ENCODE measurements at places on chromosomes 7 and 10. TPM values are rescaled to one million over a fixed set of nuclear protein-coding genes. Genes with fewer than 3 reads are reported as not detected.

The C10orf95 gene
- polyA plus RNA-seq, result 0.67 TPM

The GALNT11 gene
- 86.2 TPM for polyA plus RNA-seq

The MOGAT3 gene
- not detected for polyA plus RNA-seq

The GRM3 gene
- polyA plus RNA-seq, result not detected

The MBL2 gene
- polyA plus RNA-seq, result not detected

The TMEM236 gene
- not detected for polyA plus RNA-seq

The GALNT17 gene
- polyA plus RNA-seq, result not detected

The ACTA2 gene
- 6.9 TPM for polyA plus RNA-seq

GRCh38 chr7:93575555-93576399, 1.3 kb upstream of the CALCR start:
- DNase-seq, result no peak

DNA sequence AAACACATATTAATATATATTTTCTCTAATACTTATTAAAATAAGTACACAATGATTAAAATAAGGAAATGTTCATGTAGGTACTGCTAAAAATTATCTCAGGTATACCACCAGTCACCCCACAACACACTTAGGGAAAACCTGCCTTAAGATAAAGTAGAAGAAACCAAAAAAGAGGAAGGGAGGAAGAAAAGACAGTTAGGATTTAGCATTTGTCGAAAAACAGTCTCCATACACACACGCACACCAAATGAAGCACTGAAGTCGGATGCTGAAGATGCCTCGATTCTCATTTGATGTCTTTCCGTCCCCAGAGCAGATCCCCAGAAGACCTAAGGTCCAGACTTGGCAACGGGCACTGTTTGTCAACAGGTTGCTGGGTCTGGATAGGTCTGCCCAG, 30.0 kb upstream of the ARID5B start:
- DNase-seq, result no peak

- DNase-seq, result no peak
Measured at GRCh38 chr7:85695533-85695932, 508.7 kb upstream of the SEMA3D start.

DNA sequence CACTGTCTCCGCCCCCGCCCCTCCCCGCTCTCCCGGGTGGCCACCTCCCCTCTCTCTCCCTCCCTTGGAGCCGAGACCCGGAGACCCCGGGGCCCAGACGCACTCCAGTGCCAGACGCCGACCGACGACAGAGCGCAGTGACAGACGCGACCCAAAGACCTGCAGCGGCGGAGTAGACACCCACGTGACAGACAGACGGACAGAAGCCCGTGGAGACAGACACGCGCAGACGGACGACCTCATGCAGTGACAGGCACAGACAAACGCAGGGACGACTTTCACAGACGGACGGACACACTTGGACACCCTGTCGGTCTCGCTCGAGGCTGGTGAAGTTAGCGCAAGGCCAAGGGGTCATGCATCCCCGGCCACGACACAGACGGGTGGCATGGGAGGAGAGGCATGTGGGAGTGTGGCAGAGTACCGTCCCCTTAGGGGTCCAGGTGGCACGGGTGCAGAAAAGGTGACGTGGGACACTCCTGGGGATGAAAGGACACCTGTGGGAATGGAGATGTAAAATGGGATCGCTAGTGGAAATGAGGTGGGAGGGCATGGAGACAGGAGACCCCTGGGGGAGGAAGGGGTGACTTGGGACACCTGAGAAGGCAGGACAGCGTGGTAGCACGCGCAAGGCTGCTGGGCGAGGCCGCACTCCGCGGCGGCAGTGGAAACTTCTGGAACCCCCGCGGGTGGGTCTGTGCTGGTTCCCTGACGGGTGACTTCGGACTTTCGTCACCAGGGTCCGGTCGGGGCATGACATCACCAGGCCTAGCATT, 456 bp upstream of the ACHE start:
- peak; percentile 42 for DNase-seq

DNA sequence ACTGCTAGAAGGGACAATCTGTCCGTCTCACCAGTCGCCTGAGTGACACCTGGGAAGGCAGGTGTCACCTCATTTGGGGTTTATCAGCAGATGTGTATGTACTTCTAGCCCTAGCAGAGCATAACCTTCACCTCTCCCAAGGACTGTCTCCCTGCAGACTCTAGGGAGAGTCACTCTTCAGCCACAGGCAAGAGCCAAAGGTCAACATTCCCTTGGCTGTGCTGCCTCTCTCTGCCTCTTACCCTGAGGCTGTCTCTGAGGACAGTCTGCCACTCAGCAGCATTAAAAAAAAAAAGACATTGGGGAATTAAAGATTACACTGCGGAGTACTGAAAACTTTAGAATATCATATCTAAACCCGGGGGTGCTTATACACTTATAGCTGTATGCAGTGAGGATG, 377.7 kb upstream of the FZD8 start:
- no peak for DNase-seq

- DNase-seq, result no peak
Measured at GRCh38 chr7:30162133-30162532, 27.3 kb downstream of the MTURN start.

- no peak for DNase-seq
Measured at GRCh38 chr10:553233-553632, 136.2 kb downstream of the DIP2C start.

GRCh38 chr7:54084340-54084739, 457.8 kb upstream of the VSTM2A start:
- DNase-seq, result no peak

DNA sequence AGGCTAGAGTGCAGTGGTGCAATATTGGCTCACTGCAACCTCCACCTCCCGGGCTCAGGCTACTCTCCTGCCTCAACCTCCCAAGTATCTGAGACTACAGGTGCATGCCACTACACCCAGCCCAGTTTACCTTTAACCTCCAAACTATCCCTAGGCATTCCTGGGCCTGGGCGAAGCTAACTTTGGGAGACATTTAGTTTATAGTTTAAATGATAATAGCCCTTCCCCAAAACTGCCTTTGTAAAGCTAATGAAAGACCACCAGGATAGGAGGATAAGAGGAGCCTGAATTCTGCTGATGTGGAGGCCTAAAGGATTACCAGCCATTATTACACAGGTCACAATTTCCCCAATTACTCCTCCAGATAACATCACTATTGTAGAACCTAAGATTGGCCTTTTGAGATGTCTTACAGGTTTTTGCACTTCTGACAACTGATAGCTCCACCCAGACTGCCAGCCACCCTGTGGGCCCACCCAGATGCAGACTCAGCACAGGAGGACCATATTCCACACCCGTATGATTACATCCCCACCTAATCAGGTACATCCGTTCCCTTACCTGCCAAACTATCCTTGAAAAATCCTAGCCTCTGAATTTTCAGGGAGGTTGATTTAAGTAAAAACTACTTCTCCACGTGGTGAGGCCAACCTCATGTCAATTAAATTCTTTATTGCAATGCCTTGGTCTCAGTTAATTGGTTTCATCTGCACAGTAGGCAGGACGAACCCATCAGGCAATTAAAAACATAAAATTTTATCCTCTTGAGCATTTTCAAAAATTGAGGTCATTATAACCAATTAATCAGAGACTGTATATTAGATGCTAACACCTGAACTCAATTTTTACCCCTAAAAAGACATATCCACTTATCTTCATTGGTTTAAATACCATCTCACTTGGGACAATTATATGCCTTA, 62.3 kb upstream of the TMEM254 start:
- no peak for DNase-seq

- no peak for DNase-seq
Measured at GRCh38 chr7:123218866-123219265, 19.1 kb upstream of the SLC13A1 start.

- peak; percentile 31 for DNase-seq
Measured at GRCh38 chr10:113960617-113961181, 83.0 kb upstream of the ADRB1 start.

GRCh38 chr10:93290661-93291354, 191.3 kb downstream of the MYOF start:
- no peak for DNase-seq

GRCh38 chr10:77043420-77043763, 594.2 kb downstream of the KCNMA1 start:
- DNase-seq, result no peak

DNA sequence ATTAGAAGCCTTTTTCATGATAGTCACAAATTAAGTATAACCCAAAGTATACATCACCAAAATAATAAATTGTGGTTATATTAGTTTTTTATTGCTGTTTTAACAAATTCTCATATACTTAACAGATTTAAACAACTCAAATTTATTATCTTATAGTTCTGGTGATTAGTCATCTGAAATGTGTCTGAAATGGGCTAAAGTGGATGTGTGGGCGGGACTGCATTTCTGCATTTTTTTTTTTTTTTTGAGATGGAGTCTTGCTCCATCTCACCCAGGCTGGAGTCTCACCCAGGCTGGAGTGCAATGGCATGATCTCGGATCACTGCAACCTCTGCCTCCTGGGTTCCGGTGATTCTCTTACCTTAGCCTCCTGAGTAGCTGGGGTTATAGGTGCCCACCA, 891.5 kb upstream of the CELF2 start:
- DNase-seq, result no peak

DNA sequence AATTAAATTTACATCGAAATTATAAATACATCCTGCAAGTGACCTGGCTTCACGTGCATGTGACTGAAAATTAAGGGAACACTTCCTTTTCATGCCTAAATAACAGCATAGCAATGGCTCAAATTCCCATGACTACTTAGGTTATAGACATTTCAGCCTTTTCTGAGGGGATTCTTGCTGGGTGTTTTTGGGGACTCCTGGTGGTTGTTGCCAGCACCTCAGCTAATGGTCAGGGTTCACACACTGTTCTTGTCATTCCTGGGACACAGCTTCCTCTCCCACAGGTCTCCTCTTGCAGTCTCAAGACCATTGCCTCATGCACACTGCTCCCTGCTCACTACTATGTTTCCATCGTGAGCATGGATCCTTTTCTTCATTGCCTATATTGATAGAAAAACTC, 148.9 kb upstream of the GLI3 start:
- no peak for DNase-seq

DNA sequence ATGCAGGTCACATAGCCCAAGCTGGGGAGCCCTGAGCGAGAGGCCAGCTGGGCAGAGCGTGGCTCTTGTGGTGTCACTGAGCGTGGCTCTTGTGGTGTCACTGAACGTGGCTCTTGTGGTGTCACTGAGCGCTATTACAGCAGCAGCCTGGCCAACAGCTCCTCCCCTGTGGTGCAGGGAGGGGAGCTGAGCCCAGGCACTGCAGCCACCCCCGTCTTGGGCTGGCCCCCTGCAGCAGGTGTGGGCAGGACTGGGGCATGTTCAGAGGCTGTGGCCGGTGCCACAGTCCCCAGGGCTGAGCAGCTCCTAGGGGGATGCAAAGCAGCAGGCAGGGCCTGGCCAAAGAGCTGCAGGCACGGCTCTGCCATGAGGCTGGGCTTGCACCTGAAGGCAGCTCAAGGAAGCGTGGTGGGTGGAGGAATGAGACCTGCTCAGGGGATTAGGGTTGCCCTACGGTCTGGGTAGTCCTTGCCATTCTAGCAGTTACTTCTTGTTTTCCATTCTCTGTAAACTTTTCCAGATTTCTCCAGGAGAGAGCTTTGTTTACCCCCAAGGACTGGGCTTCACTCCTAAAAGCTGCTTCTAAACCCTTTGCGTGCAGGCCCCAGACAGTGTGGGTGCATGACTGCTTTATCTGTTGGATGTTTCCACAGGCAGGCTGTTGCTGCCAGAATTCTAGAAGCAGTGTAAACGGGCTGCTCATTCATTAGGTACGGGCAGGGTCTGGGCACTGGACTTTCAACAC, 29.2 kb downstream of the ZNF783 start:
- peak; percentile 18 for DNase-seq

- no peak for DNase-seq
Measured at GRCh38 chr10:85224366-85224940, 896.1 kb downstream of the CCSER2 start.

GRCh38 chr7:157495594-157495993, 158.8 kb downstream of the DNAJB6 start:
- no peak for DNase-seq

- no peak for DNase-seq
Measured at GRCh38 chr7:138491612-138492386, 31.7 kb downstream of the TRIM24 start.

DNA sequence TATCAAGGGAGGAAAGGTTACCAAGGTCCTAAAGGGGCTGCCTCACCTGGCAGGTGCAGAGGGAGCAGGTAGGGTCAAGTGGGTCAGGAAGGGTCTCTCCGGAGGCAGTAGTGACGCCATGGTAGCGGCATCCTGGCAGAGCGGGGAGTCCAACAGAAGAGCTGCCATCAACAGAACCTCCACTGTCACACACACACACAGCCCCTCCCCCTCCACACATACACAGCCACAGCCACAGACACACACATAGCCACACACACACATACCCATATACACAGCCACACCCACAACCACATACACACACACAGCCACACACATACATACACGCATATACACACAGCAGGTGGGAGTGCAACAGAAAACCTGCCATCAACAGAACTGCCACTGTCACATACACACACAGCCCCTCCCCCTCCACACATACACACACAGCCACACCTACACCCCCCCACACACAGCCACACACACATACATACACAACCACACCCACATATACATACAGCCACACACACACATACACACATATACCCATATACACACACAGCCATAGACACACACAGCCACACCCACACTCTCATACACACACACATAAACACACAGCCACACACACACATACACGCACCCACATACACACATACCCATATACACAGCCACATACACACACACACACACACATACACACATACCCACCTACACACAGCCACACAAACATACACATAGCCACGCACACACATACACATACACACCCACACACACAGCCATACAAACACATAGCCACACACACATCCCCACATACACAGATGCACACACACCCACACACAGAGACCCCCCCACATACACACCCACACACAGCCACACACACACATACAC, 23.1 kb downstream of the KCP start:
- DNase-seq, result no peak

DNA sequence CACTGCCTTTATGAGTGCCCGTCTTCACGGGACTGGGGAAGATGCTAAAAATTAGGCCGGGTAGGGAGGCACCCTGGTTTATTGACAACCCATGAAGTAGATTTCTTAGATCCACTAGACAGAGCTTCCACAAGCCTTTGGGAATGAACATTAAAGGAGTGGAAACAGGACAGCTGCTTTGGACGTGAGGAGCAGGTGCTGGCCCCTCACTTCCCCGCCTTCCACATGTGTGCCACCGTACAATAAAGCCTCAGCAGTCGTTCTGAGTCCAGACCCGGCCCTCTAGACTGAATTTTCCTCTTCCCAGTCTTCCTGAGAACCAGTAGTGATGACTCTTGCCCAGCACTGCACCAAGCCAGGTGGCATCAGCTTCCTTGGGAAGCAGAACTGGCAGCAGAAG, 282.4 kb downstream of the CELF2 start:
- no peak for DNase-seq

- DNase-seq, result peak; percentile 26
Measured at GRCh38 chr10:70816220-70816894, 609 bp downstream of the SGPL1 start.

Measured in immature natural killer cell (primary cell).